Kidney (tissue), 22 donors: ENCODE measurements at places on chromosomes 4 and X.

GRCh38 chr4:21374641-21375368, 573.8 kb downstream of the KCNIP4 start:
- DNase-seq = no peak

DNA sequence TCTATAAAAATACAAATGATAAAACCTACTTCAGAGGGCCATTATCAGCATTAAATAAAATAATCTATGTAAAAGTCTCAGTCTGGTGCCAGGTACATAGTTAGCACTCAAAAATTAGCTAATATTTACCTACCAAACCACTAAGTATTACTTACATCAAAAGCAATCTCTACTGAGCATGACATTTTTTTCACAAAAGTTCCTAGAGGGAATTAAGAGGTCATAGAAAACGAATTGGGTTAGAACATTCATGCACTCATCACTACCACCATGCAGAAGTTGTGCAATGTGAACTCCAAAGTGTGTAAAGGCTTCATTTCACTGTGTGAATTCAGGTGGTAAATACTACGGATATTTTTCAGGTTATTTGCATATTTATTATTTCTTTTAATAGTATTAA, 209.5 kb upstream of the FGF13 start:
- DNase-seq = no peak

- DNase-seq = no peak
Observed at GRCh38 chr4:127212701-127213100, 420.1 kb upstream of the INTU start.

GRCh38 chrX:124540474-124540873, 194.1 kb downstream of the SH2D1A start:
- no peak for DNase-seq

DNA sequence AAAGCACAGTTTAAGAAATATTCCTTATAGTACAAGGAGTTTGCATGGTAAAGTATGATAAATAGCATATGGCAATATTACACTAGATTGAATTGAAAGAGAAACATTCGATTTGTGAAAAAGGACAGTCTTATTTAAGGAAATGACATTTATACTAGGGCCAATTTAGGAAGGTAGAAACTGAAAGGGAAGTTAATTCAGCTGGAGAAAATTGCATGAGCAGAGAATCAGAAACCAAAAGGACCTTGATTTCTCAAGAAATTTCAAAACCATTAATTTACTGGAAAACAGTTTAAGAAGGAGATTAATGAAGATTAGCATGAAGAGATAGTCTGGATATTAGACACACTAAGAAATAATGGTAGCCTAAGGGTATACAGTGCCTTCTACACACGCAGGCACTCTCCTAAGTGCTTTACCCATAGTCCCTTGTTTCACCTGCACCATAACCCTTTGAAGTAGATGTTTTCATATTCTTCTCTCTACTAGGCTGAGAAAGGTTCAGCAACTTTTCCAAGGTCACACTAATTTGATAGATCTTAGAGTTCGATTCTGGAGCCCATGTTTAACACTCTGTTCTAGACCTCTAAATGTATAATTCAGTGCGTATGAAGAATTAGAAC, 259.1 kb upstream of the SLIT2 start:
- no peak for DNase-seq

DNA sequence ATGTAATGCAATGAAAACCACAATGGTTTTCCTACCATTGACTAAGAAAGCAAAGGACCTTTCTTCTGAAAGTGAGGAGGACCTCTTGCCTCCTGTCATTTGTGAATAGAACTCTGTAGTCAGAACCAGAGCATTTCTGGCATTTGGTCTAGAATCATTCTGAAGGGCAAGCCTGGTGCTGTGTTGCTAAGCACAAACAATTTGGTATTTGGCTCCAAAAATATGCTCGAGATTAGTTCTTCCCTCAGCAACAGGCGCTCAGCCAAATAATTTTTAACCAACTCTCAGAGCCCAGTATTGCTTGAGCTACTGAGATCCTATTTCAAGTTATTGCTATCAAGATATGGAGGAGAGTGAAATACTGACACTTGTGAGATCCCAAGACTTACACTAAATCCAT, 71.0 kb downstream of the SNCA start:
- no peak for DNase-seq

GRCh38 chr4:1116838-1117237, 3.5 kb upstream of the RNF212 start:
- peak; percentile 64 for DNase-seq

GRCh38 chr4:176794151-176794550, 1.4 kb upstream of the VEGFC start:
- DNase-seq = no peak

DNA sequence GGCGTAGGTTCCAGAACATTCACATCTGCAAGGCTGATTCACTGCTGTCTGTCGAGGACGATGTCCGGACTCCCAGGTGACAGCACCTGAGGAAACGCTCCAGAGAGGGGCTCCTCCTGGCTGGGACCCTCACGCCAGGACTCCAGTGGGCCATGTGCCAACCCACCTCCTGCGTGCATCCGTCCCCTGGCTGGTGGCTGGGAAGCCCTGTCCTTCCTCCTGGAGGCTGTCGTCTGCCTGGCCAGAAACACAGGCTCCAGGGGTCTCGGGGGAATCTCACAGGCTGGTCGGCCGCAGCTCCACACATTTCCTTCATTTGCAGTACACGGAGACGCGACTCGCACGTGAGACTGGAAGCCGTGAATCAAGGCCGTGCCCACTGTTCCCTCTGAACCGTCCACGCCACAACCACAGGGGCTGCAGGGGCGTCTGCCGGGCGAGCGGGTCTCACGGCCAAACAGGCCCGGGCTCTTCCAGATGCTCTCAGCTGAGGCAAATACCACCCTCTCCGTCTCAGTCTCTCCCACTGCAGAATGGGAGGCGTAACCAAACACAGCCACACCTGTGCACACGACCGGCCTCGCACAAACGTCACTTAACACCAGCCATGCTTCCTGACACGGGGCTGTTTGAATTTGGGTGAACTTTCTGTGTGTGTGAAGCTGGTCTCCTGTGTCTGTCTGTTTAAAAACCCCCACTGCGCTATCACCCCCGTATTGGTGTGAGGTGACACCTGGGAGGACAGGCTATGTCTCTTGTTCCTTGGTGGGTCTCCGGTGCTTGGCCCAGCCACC, 38.7 kb upstream of the MXD4 start:
- peak; percentile 7 for DNase-seq

DNA sequence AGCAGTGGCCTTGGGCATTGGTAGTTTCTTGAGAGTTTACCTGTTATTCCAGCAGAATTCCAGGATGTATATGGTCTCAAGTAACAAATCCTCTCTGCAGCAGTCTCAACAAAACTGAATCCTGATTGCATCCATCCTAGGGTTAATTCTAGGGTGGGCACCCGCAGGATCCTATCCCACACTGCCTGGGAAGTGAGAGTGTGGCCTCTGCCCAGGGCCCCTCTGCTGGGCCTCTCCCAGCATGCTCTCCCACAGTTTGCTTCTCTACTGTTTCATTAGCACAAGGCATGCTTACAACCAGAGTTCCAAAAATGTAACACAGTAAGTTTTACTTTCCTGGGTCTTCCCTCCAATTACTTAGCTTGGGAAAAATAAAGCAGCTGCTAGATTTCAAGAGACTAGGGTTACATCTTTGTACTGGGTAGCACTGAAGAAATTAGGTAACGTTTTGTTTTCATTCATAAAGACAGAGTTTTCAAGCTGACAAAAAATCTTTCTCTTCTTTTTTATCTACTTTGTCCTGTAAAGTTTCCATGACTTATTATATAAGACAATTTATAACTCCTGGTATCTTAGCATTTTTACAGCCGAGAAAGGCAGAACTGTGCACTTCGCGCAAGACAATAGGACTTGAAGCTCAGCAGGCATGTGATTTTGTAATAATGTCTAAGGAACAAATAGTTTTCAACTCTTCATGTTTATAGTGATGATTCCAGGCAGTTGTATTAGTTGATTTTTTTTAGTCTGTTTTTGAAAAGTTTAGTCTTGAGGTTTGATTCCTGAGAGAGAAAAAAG, 131.2 kb upstream of the PCDH18 start:
- DNase-seq = peak; percentile 79

GRCh38 chr4:117784266-117784665, 250.0 kb upstream of the NDST3 start:
- no peak for DNase-seq

DNA sequence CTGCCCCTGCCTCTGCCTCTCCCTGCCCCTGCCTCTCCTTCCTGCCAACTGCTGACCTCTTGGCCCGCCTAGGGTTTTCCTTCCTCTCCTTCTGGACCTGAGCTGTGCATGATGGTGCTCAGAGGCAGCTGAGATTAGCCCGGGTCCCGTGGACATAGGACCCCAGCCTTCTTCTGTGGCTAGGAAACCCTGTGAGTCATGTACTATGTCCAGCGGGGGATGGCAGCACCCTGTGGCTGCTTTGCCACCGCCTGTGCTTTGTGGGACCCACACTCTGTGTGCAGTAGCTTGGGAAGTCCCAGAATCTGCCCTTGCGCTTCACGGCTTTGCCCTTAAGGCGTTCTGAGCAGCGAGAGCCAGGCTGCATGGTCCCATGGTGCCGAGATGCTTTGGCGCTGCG, 105.5 kb upstream of the PSAPL1 start:
- DNase-seq = no peak

GRCh38 chr4:184397516-184398163, 76.7 kb downstream of the IRF2 start:
- DNase-seq = no peak

- DNase-seq = no peak
Observed at GRCh38 chr4:8332038-8332857, 62.7 kb downstream of the HTRA3 start.

DNA sequence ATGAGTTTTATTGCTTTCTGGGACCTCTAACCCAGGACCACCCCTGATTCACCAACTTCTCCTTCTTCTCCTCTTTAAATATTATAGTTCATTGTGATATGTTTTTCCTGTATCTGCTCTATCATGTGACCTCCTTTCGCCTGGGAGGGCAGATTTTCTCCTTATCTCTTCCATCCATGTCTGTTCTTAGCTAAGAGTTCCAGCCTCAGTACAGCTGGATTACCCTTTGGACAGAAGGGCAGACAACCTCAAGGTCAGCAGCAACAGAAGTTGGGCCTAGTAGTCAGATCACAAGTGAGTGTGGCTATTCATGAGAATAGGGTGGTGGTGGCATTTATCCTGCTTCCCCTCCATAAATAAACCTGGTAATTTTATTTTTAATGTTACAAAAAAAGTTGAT, 5.7 kb upstream of the XK start:
- DNase-seq = no peak

DNA sequence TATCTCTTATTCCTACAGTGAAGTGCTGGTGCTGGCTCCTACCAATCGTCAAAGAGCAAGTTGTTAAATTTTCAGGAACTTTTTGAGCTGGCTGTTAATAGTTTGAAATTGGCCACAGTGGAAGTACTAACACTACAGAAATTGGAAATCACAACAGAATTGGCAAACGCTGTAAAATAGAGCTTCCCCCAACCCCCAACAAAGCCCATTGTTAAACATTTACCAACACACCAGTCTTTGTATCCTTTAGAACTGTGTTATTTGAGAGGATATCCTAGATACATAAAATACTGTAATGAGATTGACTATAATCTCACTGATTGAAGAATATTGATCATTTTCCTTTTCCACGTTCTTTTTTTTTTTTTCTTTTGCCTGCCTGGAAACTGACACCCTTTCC, 37.4 kb downstream of the FAM241A start:
- no peak for DNase-seq

- DNase-seq = no peak
Observed at GRCh38 chr4:177401658-177402273, 40.5 kb downstream of the AGA start.

DNA sequence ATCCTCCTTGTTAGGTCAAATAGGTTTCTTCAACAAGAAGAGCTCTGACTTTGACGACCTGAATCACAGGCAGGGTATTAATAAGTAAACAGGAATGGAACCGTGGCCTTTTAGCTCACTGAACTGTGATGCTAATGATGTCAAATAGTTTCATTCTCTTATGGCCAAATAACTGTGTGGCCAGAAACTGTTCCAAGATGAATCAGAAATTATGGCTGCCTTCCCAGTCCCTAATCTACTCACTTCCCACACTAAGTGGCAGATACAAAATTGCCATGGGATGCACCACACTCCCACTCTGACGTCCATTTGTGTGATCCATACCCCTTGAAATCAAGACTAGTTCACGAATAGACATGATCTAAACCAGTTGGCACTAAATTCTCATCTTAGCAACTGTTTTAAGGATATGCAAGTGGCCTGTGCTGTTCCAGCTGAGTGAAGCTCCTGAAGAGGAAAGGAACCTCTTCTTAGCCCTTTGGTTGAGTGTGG, 455.4 kb downstream of the IL15 start:
- no peak for DNase-seq

DNA sequence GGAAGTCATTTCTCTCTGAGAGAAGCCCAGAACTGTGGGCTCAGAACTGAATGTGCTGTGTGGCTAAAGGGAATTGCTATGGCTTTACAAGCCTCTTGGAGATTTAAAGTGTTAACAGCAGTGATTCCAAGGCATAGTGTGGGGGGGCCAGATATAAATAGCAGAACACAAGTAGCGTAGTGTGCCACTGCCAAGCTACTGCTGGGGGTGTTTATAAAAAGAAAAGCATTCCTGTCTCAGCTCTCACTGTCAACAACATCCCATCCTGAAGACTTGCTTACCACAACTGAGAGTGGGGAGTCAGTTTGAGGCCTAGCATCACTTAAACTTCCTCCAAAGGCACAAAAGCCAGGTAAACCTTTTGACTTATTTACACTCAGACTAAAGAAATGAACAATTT, at the start of gene ART3:
Gene ART3 (plus strand): TSS at position 242 of the 400 bp plus-strand sequence. CDS start 1,181 bp downstream, outside the sequence.
- DNase-seq = no peak

DNA sequence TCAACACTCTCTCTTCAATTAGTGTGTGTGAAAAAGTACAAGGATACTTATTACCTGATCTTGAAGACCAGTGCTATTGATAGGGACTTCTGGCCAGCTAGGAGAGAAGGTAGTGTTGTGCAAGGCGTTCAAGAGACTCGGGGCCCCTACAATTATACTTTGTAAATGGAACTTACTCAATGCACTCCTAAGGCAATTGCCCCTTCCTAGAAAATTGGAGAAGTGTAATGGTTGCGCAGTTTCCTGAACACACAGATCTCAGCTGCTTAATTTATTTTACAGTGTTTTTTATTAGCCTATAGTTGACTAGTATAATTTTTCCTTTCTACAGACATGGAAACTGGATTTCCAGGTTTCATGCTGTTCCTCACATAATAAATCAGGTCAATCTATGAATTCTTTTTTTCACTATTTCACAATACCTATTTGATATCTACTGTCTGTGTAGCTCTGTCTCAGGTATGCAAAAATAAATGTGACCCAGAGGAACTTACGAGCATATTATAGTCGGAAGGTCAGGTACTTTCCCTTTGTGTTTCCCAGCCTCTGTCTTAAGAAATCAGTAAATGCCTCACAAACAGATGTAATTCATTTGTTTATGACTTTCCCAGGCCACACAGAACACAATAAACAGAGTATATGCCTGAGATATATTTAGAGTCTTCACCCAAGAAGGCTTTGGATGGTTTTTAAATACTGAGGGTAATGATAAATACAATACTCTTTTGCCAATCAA, 89.1 kb upstream of the TET2 start:
- no peak for DNase-seq
